ENCODE measurements at places on chromosomes 1 and 21.

- no peak for DNase-seq
Measured at GRCh38 chr1:246338098-246338497, 169.0 kb downstream of the SMYD3 start.

DNA sequence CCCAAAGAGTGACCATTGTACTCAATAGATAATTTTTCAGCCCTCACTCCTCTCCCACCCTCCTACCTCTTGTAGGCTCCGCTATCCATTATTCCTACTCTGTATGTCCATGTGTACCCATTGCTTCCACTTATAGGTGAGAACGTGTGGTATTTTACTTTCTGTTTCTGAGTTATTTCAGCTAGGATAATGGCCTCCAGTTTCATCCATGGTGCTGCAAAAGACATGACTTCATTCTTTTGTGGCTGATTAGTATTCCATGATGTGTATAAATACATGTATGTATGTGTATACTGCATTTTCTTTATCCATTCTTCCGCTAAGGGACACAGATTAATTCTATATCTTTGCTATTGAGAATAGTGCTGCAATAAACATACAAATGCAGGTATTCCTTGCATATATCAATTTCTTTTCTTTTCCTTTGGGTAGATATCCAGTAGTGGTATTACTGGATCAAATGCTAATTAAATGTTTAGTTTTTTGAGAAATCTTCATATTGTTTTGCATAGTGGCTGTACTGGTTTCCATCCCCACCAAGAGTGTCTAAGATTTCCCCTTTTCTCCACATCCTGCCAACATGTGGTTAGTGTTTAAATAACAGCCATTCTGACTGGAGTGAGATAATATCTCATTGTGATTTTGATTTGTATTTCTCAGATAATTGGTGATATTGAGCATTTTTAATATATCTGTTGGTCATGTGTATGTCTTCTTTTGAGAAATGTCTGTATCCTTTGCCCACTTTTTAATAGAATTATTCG, 4.9 kb downstream of the LY9 start:
- no peak for DNase-seq

DNA sequence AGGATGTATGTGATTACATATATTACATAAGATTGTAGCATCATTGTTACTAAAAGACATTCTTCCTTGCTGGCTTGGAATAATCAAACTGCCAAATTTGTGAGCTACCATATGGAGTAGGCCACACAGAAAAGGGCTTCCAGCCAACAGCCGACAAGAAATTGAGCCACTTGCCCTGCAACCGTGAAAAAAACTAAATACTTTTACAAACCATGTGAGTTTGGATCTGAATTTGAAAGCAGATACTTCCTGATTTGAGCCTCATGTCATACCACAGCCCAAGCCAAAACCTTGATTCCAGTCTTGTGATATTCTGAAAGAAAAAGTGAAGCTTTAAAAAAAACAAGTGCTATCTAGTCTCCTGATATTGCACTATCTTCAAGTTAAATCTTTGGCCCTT, 55.6 kb upstream of the PRMT6 start:
- DNase-seq, result peak; percentile 75

- no peak for DNase-seq
Measured at GRCh38 chr1:44678626-44679025, 4.1 kb downstream of the ARMH1 start.

DNA sequence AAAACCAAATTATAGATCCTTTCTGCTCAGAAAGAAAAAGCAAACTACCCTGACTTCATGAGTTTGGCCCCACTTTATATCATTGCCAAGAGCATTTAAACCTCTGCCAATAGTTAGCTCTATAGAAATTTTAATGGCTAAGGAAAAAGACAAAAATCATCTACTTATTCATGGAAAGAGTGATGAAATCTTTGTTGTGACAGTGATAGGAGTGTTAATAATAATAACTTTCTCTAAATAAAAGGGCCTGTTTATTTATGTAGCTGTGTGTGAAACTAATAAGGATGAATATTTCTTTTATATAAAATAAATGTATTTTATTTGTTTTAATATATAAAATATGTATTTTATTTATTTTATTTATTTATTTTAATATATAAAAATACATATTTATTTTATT, 6.4 kb downstream of the CHODL start:
- peak; percentile 24 for DNase-seq

DNA sequence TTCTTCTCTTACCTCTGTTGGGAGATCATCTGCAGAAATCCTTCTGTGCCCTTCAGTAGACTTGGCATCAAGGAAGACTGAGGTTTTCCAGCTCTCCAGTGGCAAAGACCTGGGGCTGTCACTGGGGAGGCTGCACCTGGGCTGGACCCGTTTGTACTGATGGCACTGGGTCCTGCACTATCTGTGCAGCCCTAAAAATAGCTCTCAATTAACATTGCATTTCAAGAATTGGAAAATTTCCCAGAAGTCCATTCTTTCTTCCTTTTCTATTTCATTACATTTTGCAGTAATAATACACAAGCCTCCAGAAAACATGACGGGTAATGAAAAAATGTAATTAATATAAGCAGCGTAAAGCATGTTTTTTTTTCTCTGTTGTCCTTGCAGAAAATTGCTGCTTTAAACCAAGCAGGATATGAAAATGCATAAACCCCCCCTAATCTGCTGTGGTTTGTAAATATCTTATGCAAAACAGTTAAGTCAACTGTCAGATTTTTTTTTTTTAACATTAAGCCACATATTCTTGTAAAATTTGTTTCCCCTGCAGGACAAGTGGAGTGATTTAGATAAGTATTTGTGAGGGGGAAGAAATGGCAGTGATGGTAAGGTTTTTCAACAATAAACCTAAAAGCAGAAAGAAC, 64.9 kb downstream of the LMO4 start:
- peak; percentile 24 for DNase-seq

DNA sequence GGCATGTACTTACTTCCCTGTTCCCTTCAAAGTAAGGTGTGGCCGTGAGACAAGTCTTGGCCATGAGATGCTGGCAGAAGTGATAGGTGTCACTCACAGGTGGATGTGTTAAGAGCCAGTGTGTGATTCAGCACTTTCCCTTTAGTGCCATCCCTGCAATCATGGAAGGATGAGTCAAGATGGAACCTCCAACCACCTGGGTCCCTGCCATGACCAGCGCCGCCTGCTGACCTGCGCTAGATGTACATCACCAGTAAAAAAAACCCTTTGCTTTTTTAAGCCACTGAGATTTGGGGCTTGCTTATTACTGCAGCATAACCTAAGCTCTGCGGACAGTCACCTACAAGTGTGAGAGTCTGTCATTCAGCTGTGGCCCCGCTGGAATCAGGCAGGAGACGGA, 71.7 kb downstream of the TOMM20 start:
- DNase-seq, result no peak

DNA sequence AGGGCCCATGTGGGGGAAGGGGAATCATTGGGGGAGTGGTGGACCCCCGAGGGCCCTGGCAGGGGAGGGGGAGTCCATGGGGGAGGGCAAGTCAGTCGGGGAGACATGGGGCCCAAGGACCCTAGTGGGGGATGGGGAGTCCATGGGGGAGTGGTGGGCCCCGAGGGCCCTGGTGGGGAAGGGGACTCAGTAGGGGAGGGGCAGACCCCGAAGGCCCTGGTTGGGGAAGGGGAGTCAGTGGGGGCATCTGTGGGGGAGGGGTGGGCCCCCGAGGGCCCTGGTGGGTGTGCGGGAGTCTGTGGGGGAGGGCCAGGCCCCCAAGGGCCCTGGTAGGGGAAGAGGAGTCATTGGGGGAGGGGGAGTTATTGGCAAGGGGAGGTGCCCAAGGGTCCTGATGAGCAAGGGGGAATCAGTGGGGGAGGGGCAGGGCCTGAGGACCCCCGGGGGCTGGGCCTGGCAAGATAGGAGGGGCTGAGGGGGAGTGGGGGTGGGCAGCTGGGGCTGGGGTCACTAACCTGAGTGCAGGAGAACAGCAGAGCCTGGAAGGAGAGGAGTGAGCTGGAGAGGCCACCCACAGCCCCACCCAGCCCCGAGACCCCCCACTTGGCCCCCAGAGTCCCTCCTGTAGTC, 2.1 kb downstream of the MXRA8 start:
- no peak for DNase-seq

GRCh38 chr21:14403681-14404318, 20.9 kb upstream of the HSPA13 start:
- DNase-seq, result no peak

DNA sequence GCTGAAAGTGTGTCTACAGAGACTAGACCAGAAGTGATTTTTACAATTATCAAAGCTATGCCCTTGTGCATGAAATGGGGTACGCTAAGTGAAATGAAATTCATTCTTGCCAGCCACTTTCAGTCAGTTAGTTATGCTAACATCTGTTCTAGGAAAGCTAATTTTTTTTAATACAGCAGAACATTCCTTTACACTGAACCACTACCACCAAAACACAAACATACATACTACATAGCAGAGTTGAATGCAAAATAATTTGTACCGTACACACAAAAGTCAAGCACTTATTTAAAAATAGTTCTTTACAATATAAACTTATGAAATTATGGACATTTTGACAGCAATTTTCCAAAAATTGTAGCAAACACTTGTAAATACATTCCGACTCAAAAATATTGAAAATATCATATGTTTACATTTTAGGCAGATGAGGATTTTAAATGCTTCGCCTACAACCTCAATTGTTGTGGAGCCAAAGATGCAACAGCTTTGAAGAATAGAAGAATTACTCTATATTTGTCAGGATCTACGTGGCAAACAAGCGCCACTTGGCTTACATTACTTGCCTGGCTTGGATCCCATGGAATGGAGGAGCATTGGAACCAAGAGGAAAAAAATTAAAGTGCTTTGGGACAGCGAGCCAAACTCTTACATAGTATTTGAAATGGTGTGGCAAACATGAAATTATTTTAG, 30.6 kb downstream of the WLS start:
- peak; percentile 50 for DNase-seq

GRCh38 chr1:33087677-33088076, 6.7 kb downstream of the AZIN2 start:
- DNase-seq, result no peak

- DNase-seq, result no peak
Measured at GRCh38 chr1:188281921-188282320, 1453.2 kb downstream of the PLA2G4A start.

DNA sequence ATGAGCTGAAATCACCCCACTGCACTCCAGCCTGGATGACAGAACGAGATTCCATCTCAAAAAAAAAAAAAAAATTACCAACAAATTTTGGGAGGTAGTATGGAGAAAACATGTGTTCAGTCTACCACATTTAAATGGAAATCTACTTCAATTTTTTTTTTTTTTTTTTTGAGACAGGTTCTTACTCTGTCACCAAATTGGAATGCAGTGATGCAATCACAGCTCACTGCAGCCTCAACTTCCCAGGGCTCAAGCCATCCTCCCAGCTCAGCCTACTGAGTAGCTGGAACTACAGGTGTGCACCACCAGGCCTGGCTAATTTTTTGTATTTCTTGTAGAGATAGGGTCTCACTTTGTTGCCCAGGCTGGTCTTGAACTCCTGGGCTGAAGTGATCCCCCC, 82.1 kb downstream of the GFI1 start:
- DNase-seq, result no peak

- DNase-seq, result no peak
Measured at GRCh38 chr21:37455504-37455911, 88.9 kb downstream of the DYRK1A start.

DNA sequence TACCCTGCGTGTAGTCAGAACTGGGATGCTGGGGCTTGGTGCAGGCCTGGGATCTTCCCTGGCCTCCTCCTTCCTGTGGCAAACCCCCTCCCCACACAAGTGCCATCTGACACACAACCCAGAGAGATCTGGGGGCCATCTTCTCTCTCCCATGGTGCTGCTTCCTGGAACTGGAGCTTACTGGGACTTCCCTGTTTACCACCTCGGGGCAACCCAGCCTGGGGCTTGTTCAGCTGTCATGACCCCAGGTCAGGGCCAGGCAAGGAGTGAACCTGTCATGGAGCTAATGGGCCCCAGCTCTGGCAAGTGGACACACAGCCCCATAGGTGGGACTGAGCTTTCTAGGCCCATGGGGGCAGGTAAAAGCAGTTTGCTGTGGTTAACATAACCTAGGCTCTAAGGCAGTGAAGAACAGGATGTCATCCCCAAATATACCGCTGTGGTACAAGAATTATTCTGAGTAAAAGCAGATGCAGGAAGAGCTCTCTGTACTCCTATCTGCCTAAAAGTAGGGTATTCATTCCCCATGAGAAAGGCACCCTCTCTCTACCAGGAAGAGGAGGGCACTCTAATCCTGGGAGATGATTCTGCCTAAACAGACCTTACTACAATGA, 2.4 kb downstream of the TRIM11 start:
- no peak for DNase-seq

DNA sequence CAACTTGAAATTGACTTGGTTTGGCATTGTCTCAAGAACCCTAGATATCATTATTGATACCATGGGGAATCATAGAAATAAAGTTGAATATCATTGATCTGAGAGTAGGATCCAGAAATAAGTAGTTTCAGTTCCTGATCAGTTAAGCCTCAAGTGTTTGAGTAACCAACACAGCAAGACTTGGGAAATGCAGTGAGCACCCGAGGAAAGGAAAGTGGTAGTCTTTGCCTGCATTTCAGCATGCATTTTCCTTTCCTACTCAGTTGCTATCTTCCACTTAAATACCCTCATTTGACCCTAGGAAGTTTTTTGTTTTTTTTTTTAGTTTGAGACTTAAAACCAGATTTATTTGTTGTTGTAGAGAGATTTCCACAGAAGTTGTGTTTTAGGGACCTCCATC, 18.9 kb downstream of the CLEC20A start:
- no peak for DNase-seq

- no peak for DNase-seq
Measured at GRCh38 chr1:227776331-227776771, 39.1 kb upstream of the PRSS38 start.

DNA sequence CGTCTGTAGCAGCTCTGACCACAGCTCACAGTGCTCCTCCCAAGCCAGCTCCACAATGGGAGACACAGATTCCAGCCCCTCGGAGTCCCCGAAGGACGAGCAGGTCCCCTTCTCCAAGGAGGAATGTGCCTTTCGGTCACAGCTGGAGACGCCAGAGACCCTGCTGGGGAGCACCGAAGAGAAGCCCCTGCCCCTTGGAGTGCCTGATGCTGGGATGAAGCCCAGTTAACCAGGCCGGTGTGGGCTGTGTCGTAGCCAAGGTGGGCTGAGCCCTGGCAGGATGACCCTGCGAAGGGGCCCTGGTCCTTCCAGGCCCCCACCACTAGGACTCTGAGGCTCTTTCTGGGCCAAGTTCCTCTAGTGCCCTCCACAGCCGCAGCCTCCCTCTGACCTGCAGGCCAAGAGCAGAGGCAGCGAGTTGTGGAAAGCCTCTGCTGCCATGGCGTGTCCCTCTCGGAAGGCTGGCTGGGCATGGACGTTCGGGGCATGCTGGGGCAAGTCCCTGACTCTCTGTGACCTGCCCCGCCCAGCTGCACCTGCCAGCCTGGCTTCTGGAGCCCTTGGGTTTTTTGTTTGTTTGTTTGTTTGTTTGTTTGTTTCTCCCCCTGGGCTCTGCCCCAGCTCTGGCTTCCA, 22.9 kb upstream of the VPS13D start:
- DNase-seq, result no peak

- DNase-seq, result no peak
Measured at GRCh38 chr1:99850459-99851291, 514 bp downstream of the AGL start.

- no peak for DNase-seq
Measured at GRCh38 chr1:13798120-13798519, 98.1 kb downstream of the PRDM2 start.
